ENCODE measurements at places on chromosomes 1 and 21.

DNA sequence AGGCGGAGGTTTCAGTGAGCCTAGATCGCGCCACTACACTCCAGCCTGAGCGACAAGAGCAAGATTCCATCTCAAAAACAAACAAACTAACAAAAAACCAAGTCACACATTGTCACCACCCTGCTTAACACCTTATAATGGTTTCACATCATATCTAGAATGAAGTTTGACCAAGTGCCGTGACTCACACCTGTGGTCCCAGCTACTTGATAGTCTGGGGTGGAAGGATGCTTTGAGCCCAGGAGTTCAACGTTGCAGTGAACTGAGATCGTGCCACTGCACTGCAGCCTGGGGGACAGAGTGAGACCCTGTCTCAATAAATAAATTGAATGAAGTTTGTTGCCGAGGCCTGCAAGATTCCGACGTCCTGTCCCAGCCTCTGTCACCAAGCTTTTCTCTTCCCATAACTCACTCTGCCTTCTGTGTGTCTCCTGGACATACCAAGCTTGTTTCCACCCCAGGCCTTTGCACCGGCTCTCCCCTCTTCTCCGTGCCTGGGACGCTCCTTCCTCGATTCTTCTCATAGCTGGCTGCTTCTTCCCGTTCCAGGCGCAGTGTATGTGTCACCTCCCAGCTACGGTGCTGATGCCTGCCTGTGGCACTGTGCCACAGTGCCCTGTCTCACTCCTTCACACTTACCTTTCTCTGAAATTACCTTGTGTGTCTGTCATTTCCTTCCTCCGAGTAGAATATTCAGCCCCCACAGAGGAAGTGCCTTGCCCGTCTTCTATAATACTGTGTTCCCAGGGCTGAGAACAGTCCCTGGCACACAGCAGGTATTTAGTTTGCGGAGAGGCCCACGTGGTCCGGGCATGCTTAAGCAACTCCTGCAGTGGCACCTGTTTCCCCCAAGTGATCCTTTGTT is 3.8 kb upstream of the SELENON start:
- DNase-seq, result no peak

- DNase-seq, result no peak
Observed at GRCh38 chr1:11273595-11274234, 717 bp downstream of the UBIAD1 start.

GRCh38 chr1:156456625-156457465 is 43.7 kb downstream of the MEF2D start:
- peak; percentile 97 for DNase-seq

DNA sequence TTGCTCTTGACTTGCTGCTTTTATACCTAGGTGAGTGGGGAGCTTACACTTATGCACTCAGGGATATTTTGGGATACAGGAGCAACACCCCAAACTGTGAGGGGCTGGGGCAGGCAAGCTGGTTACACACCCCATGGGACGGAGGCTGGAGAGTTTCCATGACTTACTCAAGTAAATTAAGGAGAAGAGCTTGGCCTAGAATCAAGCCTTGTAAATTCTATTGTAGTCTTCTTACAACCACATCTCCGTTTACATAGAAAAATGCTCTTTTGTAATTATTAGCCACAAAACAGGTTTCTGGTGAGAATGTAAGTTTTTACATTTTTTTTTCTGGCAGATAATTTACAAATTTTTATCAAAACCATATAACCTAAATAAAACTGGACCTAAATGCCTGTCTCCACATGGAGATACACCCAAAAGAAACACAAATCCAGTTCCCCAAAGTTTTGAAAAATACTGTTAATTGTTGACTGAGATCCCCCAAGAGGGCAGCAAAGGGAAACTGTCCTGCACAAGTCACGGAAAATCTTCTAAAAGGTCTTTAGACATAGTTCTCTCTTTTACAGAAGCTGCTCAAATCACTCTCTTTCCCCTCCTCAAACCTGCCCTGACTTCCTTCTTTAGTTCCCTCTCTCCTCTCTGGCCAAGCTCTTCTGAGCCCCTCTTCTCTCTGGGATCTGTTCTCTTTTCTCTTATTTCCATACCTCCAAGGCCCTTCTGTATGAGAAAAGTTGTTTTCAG is 134.0 kb downstream of the HIVEP3 start:
- no peak for DNase-seq

- no peak for DNase-seq
Observed at GRCh38 chr1:205309741-205310140, 11.8 kb downstream of the NUAK2 start.

GRCh38 chr1:222417264-222417663 is 130.6 kb downstream of the HHIPL2 start:
- no peak for DNase-seq

DNA sequence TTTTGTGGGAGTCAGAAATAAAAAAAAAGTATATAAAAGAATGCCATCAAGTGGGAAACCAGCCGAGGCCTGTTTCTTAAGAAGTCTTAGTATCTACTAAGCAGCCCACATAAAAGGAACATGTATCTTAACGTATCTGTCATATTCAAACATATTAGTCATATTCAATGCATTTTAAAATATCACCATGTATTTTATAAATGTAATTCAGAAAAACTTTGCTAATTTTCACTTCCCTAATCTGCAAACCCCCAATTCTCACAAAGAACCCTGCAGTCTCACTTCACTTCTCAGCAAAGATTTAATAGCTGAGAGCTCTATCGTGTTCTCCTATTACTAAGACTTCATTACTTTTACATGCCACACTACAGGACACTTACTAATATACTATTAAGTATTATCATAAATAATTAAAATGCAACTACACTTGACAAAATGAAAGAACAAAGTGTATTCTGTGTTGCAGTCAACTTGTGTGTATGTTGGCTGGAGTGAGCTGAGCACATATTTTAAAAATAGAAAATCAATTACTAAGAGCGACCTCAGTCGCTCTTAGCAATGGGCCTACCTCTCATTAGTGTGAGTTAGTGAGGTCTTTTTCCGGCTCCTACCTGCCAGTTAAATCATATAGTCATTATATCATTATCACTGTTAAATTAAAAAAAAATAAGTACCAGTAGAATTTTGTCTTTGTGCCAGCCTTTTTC is 484.3 kb downstream of the LMO4 start:
- no peak for DNase-seq

DNA sequence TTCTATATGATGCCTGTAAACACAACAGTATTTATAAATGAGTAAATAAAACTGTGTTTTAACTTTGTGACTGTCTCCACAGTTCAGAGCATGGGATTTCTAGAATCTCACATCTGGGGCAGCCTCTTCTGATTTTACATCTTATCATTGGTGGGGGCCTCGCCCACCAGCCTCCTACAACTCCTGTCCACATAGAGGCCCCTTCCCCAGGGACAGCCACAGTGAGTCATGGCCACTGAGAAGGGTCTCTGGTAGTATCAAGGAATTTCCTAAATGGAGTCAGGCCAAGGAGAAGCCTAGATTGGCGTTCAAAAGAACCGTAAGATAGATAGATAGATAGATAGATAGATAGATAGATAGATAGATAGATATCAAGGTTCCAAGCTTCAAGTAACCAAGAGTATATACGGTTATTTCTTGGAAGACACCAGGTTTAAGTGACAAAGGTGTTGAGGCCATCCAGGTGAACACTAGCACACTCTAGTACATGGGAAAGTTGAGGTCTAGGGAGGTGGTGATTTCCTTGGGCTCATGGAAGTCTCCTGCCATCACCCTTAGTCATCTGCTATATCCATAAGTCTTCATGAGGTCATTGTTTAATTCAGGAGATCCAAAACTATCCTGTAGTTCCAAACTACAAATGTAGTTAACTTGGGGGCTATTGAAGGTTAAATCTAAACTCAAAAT is 121.6 kb downstream of the SYT2 start:
- no peak for DNase-seq

GRCh38 chr1:230375780-230376179 is 50.4 kb downstream of the PGBD5 start:
- no peak for DNase-seq

DNA sequence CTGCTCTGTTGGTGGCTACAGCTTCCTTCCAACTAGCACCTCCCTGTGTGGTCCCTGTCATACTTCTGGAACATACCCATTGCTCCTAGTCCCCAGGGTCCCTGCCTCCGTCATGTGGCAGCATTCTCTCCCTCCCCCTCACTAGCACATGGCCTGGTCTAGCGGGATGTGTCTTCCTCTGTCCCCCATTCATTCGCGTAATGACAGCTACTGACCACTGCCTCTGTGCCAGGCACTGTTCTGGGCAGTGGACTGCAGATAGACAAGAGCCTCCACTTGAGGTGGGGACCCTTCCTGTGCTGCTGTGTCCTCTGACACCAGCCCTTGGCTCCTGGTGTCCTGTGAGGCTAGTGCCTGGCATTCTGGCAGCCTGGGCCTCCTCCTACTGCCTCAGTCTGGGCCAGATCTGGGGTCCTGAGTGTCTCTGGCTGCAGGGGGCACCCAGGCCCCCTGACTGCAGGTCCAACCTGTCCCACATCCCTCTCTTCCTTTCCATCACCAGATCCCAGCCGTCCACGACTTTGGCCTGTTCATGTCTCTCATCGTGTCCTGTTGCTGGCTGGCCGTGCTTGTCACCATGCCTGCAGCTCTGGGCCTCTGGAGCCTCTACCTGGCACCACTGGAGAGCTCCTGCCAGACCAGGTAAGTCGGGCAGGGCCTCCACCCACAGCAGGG is 38.1 kb downstream of the DISP3 start:
- DNase-seq, result no peak

- no peak for DNase-seq
Observed at GRCh38 chr1:186659890-186660341, 20.3 kb downstream of the PTGS2 start.

- no peak for DNase-seq
Observed at GRCh38 chr1:116330846-116331245, 42.2 kb upstream of the ATP1A1 start.

GRCh38 chr1:7921796-7922195 is 18.8 kb downstream of the TNFRSF9 start:
- no peak for DNase-seq

DNA sequence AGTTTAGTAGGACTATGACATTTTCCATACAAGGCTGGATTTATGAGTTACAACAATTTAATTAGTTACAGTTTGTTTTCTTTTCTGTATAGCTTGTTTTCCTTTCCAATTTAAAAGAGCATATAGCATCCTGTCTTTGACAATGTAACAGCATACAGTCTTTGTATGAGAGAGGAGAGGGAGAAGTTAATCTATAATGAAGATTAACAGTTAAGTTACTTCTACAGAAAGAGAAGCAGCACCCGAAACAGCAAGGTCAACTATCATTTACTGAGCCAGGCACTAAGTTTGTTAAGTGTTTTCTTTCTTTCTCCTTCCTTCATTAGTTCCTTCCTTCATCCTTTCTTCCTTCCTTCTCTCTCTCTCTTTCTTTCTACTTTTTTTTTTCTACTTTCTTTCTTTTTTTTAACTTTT is 52.3 kb upstream of the RAB4A start:
- no peak for DNase-seq

DNA sequence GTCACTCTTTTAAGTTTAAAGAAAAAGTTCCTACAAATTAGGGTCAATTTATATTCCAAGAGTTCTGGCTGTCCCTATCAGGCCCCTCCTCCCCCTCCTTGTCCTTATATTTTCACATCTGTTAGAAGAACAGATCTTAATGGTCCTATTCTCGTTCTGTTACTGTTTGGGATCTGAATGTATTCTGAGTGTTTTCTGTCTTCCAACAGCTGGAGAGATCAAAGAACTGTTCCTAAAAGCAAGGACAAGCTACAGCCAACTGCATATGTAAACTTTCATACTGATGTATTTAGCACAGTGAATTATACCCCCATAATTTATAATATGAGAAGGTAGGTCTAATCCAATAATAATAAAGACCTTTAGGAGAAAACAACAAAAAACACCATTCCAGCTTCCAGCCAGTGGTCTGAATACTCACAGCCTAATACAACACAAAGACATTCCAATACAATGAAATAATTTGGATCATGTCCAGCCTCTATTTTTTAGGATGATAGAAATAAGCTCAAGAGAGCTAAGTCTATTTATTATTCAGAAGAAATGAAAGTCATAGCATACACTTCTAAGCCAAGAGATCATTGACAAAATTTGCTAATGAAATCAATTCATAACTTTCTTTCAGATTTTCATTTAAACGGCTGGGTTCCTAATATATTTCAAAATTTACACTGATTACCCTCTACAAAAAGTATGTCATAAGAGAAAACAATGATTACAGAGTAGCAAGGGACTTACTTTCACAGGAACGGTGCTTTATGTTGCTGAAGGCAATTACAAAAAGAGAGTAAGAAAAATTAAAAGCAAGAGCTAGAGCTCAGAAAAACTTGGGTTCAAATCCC is 25.3 kb downstream of the WLS start:
- no peak for DNase-seq

DNA sequence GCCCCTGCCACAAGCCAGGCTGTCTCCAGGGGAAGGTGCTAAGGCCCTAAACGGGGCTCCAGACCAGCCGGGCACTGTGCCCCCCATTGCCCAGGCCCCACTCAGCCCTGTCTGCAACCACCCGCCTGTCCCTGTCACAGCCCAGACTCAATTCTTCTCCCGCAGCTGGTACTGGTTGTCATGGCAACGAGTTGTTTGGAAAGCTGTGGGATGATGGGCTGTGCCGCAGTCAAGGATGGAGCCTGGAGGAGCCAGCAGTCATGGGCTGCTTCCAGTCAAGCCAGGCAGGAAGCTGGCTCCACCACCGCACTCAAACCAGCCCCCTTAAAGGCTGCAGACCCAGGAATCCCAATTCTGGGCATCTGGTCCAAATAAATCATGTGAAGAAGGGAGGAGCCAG is 4.2 kb downstream of the SPOCD1 start:
- no peak for DNase-seq

GRCh38 chr21:35652196-35652595 is 408.1 kb downstream of the SETD4 start:
- no peak for DNase-seq

- DNase-seq, result no peak
Observed at GRCh38 chr1:12540580-12541273, 77.3 kb downstream of the DHRS3 start.

DNA sequence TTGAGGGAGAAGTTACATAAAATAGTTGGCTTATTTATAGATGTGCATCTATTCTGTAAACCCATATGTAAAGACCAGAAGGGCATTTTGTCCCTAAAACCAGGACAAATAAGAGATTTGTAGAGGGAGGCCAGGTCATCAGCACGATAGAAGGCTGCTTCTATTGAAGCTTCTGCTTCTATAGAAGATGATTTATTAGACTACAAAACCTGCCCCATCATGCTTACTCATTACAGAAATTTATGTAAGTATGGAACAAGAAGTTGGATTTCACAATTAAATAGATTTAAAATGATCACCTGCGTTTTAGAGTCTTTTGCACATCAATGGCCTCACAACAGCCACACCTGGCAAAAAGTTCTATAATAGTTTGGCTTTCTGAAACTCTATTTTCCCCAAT is 183.5 kb downstream of the DUSP10 start:
- DNase-seq, result no peak
